ENCODE measurements at places on chromosomes 16 and 17. TPM values are rescaled to one million over a fixed set of nuclear protein-coding genes. Genes with fewer than 3 reads are reported as not detected.

The NPW gene
- total RNA-seq, result 4.0 TPM

The ZNF624 gene
- total RNA-seq, result 6.5 TPM

The CARD14 gene
- 16.5 TPM for total RNA-seq

The ZSCAN10 gene
- total RNA-seq, result 0.23 TPM

The SIRT7 gene
- total RNA-seq, result 98.5 TPM

The SYT17 gene
- total RNA-seq, result 45.2 TPM

The PHOSPHO1 gene
- total RNA-seq, result not detected

The VEZF1 gene
- total RNA-seq, result 29.9 TPM

The MEIOC gene
- not detected for total RNA-seq

The CETP gene
- total RNA-seq, result not detected

The CFAP97D1 gene
- total RNA-seq, result not detected

The TBC1D28 gene
- not detected for total RNA-seq

The PLEKHG4 gene
- total RNA-seq, result 17.3 TPM

DNA sequence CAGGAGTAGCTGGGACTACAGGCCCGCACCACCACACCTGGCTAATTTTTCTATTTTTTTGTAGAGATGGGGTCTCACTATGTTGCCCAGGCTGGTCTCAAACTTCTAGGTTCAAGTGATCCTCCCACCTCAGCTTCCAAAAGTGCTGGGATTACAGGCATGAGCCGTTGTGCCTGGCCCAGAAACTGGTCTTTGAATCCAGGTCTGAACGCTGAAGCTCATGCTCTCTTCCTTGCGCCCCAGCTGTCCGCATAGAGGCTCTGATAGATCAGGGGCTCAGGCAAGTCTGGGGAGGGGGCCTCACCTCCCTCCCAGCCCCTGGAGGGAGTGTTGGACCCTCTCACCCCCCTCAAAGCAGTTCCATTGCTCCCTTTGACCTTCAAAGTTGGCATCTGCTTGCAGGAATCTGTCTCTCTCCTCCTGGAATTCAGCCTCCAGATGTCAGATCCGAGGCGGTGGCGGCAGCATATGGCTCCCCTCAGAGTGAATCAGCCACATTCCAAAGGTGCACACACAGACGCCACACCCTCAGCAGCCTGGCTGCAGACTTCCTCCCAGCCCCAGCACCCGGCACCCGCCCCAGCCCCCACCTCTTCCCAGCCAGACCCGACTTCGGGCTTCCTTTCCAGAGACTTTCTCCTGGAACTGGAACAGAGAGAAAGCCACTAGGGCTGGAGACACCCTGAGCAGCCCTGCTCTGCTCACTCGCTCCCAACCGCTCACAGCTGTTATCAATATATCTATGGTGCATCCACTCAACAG is 16.9 kb upstream of the GLIS2 start:
- no peaks in the 10 kb centered on the region for H3K27me3 ChIP-seq
- H3K27ac ChIP-seq, result peak overlapping the region; percentile 73
- H3K36me3 ChIP-seq, result 0 out of 2 replicates have a peak, but pooled peaks cover 5% of the 10 kb centered on the region
- peaks cover 33% of the 10 kb centered on the region for H3K4me1 ChIP-seq

DNA sequence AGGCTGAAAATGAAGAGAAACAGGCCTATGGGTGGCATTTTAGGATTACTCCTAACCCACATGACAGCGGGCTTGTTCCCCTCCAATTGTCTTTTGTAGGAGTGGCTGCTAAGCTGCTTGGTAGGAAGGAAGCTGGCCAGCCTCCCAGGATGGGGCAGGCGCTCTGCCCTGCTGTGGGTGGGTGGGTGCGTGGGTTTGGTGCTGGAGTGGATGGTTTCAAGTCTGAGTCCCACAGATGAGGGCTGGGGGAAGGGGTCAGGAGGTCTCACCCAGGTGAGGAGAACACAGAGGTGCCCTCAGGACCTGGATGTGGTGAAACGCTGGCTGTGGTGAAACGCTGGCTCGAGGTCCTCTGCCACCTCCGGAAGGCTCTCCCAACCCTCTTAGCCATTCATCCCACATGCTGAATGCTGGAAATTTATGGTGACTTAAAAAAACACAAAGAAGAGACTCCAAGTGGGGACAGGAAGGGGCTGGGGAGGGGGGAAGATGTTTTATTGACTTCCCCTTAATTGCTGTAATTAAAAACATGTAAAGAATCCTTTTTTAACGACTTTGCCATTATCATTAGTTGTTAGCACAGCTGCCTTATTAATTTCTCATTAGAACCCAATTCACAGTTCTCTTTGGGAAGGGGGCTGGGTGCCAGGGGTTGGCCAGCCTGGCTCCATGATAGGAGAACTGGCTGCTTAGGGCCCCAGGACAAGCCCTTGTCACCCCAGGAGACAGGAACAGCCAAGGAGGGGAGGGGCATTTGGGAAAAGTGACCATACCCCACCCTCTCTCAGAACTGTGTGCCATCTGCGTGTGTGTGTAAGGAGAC is 153.5 kb upstream of the CDC42EP4 start:
- H3K4me1 ChIP-seq, result no peaks in the 10 kb centered on the region
- DNase-seq, result no peak
- no peak overlapping the region for H3K4me3 ChIP-seq
- H3K27ac ChIP-seq, result no peak overlapping the region
- no peaks in the 10 kb centered on the region for H3K36me3 ChIP-seq

- no peak overlapping the region for H3K4me3 ChIP-seq
- no peaks in the 10 kb centered on the region for H3K27me3 ChIP-seq
- H3K36me3 ChIP-seq, result no peaks in the 10 kb centered on the region
- no peak overlapping the region for H3K27ac ChIP-seq
- DNase-seq, result no peak
- H3K4me1 ChIP-seq, result peaks cover 27% of the 10 kb centered on the region
Observed at GRCh38 chr17:78935419-78936323, 10.5 kb upstream of the TIMP2 start.

GRCh38 chr16:12541672-12542071 is 262.0 kb downstream of the CPPED1 start:
- no peaks in the 10 kb centered on the region for H3K36me3 ChIP-seq
- no peak overlapping the region for H3K27ac ChIP-seq
- H3K4me3 ChIP-seq, result no peak overlapping the region

DNA sequence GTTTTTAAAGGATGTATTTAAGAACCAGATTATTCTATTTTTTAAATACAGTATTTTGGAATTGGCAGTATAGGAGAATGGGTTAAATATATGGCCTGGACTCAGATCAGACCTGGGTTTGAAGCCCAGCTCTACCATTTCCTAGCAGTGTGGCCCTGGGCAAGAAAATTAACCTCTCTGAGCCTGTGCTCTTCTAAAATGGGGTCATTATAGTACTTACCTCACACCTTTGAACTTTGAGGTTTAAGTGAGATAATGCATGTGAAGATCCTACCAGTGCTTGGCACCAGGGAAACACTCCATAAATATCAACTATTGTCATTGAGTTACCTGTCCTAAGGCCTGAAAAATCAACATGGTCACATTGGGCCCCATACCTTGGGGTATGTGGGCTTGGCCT is 93.4 kb upstream of the WSB1 start:
- no peak for DNase-seq

- no peaks in the 10 kb centered on the region for H3K27me3 ChIP-seq
- no peak overlapping the region for H3K27ac ChIP-seq
- no peaks in the 10 kb centered on the region for H3K36me3 ChIP-seq
- DNase-seq, result no peak
- no peaks in the 10 kb centered on the region for H3K4me1 ChIP-seq
- H3K4me3 ChIP-seq, result no peak overlapping the region
Observed at GRCh38 chr17:29433541-29433940, 43.4 kb downstream of the TAOK1 start.

- peaks cover 9% of the 10 kb centered on the region for H3K4me1 ChIP-seq
- no peaks in the 10 kb centered on the region for H3K36me3 ChIP-seq
- no peak overlapping the region for H3K4me3 ChIP-seq
- no peak for DNase-seq
- no peaks in the 10 kb centered on the region for H3K27me3 ChIP-seq
Observed at GRCh38 chr17:67647482-67647881, 70.3 kb upstream of the NOL11 start.

DNA sequence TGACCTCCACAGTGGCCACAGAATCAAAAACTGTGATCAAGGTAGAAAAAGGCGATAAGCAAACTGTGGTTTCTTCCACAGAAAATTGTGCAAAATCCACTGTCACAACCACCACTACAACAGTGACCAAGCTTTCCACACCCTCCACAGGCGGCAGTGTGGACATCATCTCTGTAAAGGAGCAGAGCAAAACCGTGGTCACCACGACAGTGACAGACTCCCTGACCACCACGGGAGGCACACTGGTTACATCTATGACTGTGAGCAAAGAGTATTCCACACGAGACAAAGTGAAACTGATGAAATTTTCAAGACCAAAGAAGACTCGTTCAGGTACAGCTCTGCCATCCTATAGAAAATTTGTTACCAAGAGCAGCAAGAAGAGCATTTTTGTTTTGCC is 83.6 kb downstream of the C17orf58 start:
- no peak for DNase-seq
- H3K4me3 ChIP-seq, result no peak overlapping the region

GRCh38 chr17:40517286-40517662 is 15.9 kb upstream of the TNS4 start:
- H3K36me3 ChIP-seq, result no peaks in the 10 kb centered on the region
- no peak for DNase-seq
- H3K27ac ChIP-seq, result peak overlapping the region; percentile 69
- H3K4me1 ChIP-seq, result peaks cover 99% of the 10 kb centered on the region
- no peaks in the 10 kb centered on the region for H3K27me3 ChIP-seq

DNA sequence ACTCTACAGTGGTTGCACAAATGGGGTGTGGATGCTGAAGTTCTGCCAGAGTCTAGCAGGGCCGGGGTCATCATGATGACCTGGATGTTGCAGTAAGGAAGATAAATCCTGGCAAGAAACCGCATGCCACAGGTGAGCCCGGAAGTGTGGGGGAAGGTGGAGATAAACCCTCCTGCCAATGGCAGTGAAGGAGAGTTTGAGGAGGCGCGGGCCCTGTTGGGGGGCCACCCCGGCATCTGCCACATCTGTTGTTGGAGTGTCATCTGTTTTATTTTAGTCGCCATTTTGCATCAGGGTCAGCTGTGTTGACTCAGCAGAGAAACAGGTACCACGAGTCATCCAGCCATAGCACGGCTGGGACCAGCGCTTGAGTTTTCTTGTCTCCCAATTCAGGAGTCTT is 173.8 kb upstream of the CHMP6 start:
- H3K27me3 ChIP-seq, result no peaks in the 10 kb centered on the region
- DNase-seq, result peak; percentile 36
- H3K27ac ChIP-seq, result no peak overlapping the region
- H3K4me3 ChIP-seq, result no peak overlapping the region

GRCh38 chr17:38538906-38539305 is 66.8 kb downstream of the SRCIN1 start:
- no peak for DNase-seq
- no peaks in the 10 kb centered on the region for H3K36me3 ChIP-seq
- no peak overlapping the region for H3K4me3 ChIP-seq
- H3K4me1 ChIP-seq, result no peaks in the 10 kb centered on the region

DNA sequence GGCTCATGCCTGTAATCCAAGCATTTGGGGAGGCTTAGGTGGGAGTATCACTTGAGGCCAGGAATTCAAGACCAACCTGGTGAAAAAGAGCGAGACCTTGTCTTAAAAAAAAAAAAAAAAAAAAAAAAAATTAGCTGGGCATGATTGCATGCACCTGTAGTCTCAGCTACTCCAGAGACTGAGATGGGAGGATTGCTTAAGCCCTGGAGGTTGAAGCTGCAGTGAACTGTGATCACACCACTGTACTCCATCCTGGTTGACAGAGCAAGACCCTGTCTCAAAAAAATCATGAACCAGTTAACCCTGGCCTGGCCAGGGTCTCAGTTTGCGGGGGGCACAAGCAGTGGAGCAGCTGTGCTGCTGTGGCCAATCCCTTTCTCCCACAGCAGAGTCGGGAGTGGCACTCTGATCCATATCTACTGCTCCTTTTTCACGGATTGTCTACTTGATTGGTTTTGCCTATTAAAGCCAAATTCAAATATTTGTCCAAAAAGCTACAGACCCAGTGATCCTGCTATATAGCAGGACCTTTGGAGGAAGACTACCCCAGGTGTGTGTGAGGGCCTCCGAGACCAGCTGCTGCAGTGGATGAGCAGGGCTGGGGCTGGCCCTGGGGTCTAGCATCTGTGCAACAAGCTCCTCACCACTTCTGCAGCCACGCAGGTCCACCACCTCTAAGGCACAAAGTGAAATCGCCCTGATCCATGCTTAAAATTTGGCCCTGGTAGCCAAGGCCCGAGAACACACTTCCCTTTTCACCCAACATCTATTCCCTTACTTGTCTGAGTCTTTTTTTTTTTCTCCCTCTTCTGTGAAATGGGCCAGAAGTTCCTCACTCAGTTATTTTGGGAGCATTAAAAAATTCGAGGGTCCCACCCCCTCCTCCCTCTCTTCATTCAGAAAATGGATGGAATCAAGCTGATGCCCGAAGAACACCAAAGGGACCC is 48.2 kb downstream of the LDHD start:
- H3K4me3 ChIP-seq, result no peak overlapping the region
- no peak overlapping the region for H3K27ac ChIP-seq

DNA sequence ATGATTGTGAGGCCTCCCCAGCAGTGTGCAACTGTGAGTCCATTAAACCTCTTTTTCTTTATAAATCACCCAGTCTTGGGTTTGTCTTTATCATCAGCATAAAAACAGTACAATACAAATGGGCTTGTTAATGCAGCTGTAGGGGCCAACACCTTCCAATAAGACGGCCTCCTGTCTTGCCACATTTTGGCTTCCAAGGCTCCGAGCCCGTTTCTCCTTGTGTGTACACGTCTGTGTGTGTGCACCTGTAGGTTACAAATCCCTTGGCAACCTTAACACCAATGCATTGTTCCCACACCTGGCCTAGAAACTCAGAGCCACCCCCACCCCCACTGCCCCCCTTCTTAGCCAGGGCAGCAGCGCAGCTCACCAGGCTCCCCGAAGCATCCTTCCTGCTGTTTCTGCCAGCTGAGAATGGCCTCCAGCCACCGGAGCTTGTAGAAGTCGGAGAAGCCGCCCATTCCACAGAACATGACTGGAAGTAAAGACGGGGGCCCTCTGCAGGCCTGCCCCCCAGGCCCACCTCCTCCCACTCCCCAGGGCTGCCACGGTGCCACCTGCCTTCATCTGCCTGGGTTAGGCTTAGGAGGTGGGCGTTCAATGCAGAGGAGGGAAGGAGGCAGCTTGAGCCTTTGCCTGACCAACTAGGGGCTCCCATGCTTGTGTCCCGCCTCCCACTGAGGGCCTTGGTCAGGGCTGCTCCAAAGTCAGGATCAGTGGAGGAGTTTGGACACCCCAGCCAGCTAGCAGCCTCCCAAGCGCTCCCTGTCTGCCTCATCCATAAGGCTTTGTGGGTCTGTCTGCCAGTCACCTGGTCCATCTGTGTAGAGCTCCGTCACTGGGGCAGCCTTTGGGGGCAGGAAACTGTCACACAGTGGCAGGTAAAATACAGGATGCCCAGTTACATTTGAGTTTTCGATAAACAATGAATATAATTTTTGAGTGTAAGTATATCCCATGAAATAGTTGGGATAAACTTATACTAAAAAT is 10.6 kb downstream of the C16orf89 start:
- H3K27me3 ChIP-seq, result peaks cover 48% of the 10 kb centered on the region
- no peak for DNase-seq
- H3K36me3 ChIP-seq, result no peaks in the 10 kb centered on the region
- no peaks in the 10 kb centered on the region for H3K4me1 ChIP-seq
- H3K4me3 ChIP-seq, result no peak overlapping the region
- H3K27ac ChIP-seq, result no peak overlapping the region
